ENCODE measurements at places on chromosomes 13 and 19. TPM values are rescaled to one million over a fixed set of nuclear protein-coding genes. Genes with fewer than 3 reads are reported as not detected.

DNA sequence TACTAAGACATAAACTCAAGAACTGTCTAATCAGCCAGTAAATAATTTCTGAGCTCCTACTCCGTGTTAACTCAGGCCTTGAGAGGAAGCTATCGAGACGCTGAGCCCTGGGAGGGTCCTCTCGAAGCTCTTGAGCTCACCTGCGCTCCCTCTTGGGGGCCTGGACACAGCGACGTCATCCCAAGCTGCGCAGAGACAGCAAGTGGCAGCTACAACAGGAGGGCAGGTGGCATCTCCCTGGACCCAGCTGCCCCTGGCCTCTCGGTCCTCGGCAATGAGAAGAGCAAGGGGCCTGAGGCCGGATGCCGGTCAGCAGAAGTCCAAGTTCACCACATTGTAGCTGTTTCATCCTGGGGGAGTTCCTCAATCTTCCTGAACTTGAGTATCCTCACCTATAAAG lies 30.5 kb upstream of the TUBGCP3 start:
- DNase-seq, result no peak
- H3K4me3 ChIP-seq, result no peak overlapping the region
- no peaks in the 10 kb centered on the region for H3K27me3 ChIP-seq
- H3K36me3 ChIP-seq, result no peaks in the 10 kb centered on the region
- no peak overlapping the region for H3K27ac ChIP-seq

GRCh38 chr19:6743066-6743465 lies 3.6 kb downstream of the TRIP10 start:
- DNase-seq, result no peak
- H3K4me3 ChIP-seq, result no peak overlapping the region
- no peaks in the 10 kb centered on the region for H3K27me3 ChIP-seq
- H3K4me1 ChIP-seq, result peaks cover 27% of the 10 kb centered on the region
- no peak overlapping the region for H3K27ac ChIP-seq
- H3K36me3 ChIP-seq, result peaks cover 2% of the 10 kb centered on the region

DNA sequence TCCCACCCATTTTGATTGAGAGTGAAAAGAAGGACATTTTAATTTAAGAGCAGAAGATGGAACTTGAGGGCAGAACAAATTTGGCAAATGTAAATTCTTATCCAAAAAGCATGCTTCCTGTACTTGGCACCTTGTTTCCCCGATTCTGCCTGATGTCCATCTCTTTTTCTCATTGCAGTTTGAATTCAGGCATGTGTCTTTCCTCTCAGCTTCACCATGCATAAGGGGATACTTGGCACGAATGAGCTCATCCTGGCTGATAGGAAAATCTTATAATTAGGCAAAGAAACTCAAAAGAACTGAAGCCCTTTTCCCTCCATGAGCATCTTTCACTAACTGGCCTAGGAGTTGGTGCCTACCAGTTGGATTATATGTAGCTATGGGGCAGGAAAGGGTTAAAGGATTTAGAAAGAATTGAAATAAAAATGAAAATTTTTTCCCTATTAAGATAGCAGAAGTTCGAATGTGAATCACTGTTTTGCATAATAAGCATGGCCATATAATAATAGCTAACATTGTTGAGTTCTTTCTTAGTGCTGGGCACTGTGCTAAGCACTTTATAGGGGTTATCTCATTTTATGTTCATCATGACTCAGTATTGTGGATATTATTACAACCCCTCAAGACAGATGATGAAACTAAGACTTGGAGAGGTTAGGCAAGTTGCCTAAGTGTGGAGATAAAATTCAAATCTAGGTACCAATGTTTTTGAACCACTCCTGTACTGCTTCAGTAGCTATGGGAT lies 386.6 kb downstream of the KCNRG start:
- no peaks in the 10 kb centered on the region for H3K27me3 ChIP-seq
- no peak overlapping the region for H3K4me3 ChIP-seq
- H3K4me1 ChIP-seq, result no peaks in the 10 kb centered on the region
- no peak overlapping the region for H3K27ac ChIP-seq

DNA sequence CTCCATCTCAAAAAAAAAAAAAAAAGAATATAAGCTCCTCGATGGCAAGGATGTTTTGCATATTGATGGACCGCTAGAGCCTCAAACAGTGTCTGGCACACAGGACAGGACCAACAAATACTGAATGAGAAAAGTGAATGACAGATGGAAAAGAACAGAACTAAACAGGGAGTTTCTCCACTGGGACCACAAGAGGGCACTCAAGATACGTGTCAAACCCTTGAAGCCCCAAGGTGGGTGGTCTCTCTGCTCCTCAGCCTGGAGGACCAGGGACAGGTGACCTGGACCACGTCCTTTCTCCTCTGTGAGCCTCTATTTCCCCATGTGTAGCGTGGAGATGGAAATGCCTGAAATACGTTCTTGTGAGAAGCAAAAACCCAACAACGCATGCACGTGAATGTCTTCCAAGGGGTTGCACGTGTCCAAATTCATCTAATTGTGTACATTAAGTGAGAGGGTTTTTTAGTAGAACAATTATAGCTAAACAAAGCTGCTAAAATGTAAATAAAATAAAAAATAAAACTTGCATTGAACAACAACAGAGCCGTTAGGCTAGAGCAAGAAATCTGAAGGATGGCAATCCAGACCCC lies 5.7 kb upstream of the CDC42EP5 start:
- no peak overlapping the region for H3K4me3 ChIP-seq
- DNase-seq, result no peak
- no peaks in the 10 kb centered on the region for H3K36me3 ChIP-seq
- no peaks in the 10 kb centered on the region for H3K27me3 ChIP-seq
- no peaks in the 10 kb centered on the region for H3K4me1 ChIP-seq
- no peak overlapping the region for H3K27ac ChIP-seq

DNA sequence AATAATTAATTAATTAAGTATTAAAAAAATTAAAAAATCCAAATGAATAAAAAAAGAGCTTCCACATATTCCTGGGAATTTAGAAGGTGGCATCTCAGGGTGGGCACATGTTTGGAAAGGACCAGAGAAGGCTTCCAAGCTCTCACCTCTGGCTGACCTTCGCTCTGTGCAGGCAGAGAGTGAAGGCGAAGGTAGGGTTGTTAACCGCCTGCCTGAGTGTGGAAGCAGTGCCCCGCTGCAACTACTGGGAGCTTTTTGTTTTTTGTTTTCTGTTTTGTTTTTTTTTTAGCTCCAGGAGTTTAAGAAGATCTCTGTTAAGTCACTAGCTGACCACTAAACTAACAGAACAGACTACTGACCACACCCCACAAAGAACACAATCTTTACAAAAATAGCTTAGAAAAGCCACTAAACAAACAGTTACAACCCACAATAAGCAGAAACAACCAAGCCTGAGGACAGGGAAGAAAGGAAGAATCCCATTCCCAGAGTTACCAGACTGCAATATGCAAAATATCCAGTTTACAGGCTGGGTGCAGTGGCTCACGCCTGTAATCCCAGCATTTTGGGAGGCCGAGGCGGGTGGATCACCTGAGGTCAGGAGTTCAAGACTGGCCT lies 11.4 kb downstream of the ZNF541 start:
- no peak for DNase-seq
- H3K27me3 ChIP-seq, result no peaks in the 10 kb centered on the region
- H3K4me3 ChIP-seq, result no peak overlapping the region
- H3K27ac ChIP-seq, result no peak overlapping the region
- H3K36me3 ChIP-seq, result no peaks in the 10 kb centered on the region

Gene GIPR
- 0.06 TPM for polyA plus RNA-seq
